Adrenal gland (tissue), 19 donors: ENCODE measurements at places on chromosomes 7 and 10. TPM values are rescaled to one million over a fixed set of nuclear protein-coding genes. Genes with fewer than 3 reads are reported as not detected.

ST8SIA6 gene
- total RNA-seq, result 1.6 TPM

DOCK4 gene
- total RNA-seq, result 37.6 TPM

GTPBP10 gene
- 18.5 TPM for total RNA-seq

HOXA3 gene
- total RNA-seq, result 3.9 TPM

SPDYE11 gene
- total RNA-seq, result not detected

EPDR1 gene
- 4.8 TPM for total RNA-seq

SLC26A3 gene
- 0.38 TPM for total RNA-seq

GRCh38 chr10:58565271-58565670 is 52.6 kb downstream of the BICC1 start:
- H3K4me3 ChIP-seq, result no peak overlapping the region
- no peak overlapping the region for H3K27ac ChIP-seq
- no peaks in the 10 kb centered on the region for H3K27me3 ChIP-seq
- H3K36me3 ChIP-seq, result no peaks in the 10 kb centered on the region
- H3K4me1 ChIP-seq, result no peaks in the 10 kb centered on the region

DNA sequence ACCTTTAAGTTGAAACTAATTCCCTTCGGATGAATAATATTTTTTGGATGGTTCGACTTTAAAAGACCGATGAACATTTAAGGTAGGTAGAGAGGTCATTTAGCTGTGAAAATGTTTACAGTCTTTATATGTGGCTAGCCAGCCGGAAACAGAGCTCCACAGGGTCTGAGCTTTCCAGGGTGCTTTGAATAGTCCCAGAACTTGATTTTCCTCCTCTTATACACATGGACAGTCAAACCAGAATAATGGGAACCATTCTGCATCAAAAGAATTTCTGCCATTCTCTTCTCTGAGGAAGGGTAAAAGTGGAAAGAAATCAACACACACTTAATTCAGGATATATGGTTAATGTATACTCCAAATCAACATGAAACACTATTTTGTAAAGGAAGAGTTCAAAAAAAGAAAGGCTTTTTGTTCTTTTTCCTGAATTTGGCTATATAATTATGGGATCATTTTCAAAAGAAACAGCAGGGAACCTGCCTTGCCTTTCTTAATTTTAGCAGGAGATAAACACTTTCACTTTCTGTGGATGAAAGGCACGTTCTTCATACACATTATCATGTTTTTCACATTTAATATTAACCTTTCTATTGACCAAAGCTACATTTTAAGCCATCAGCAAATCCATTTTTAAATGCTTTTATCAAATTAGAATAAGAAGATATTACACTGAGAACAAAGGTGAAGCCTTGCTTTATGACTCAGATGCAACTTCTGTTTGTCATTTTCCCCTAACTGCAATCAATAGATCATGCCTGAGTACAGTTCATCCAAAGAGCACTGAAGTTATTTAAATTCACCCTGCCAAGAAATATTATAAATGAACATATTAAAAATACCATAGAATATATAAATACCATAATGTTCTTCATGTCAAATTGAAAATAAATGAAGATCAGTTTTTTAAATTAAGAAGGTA is 307.3 kb downstream of the THSD7A start:
- no peak for DNase-seq
- no peaks in the 10 kb centered on the region for H3K4me1 ChIP-seq
- no peaks in the 10 kb centered on the region for H3K36me3 ChIP-seq
- no peaks in the 10 kb centered on the region for H3K27me3 ChIP-seq
- H3K4me3 ChIP-seq, result peak overlapping the region; percentile 51

DNA sequence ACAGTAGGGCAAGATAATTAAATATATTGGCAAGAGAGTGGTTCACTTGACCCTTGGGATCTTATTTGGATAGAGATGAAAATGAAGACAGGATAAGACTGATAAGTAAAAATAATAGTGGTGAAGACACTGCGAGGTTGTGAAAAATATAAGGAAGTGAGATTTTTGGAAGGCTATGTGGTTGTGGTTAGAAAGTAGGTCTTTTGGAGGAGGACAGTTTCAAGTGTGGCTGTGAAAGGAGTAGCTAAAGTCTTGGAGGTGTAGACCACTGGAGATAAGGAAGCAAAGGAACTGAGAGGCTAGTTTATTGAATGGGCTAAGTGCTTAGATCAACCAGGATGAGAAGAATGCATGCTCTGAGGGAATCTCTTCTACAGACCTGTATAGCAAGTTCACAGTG is 11.2 kb downstream of the MIOS start:
- H3K4me3 ChIP-seq, result no peak overlapping the region
- no peak for DNase-seq
- no peaks in the 10 kb centered on the region for H3K4me1 ChIP-seq
- no peaks in the 10 kb centered on the region for H3K36me3 ChIP-seq

GRCh38 chr10:3838460-3839437 is 53.7 kb upstream of the KLF6 start:
- H3K27me3 ChIP-seq, result no peaks in the 10 kb centered on the region
- DNase-seq, result no peak
- H3K4me1 ChIP-seq, result no peaks in the 10 kb centered on the region
- no peak overlapping the region for H3K27ac ChIP-seq
- H3K4me3 ChIP-seq, result no peak overlapping the region

DNA sequence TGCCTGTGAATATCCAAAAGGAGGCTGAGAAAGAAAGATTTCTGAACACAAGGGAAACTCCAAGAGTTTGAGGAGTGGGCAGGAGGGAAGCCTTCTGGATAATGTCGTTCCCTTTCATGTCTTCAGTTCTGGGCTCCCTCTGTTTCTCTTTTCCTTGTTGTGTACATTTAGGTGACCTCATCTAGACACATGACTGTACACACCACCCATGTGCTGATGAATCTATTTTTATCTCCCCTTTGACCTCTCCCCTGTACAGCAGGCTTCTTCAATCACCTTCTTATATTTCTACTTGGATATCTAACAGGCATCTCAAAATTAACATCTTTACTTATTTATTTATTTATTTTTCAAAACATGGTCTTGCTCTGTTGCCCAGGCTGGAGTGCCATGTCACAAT is 363.1 kb downstream of the GATA3 start:
- H3K27ac ChIP-seq, result no peak overlapping the region
- DNase-seq, result no peak
- H3K4me3 ChIP-seq, result no peak overlapping the region
- no peaks in the 10 kb centered on the region for H3K27me3 ChIP-seq
- no peaks in the 10 kb centered on the region for H3K36me3 ChIP-seq

DNA sequence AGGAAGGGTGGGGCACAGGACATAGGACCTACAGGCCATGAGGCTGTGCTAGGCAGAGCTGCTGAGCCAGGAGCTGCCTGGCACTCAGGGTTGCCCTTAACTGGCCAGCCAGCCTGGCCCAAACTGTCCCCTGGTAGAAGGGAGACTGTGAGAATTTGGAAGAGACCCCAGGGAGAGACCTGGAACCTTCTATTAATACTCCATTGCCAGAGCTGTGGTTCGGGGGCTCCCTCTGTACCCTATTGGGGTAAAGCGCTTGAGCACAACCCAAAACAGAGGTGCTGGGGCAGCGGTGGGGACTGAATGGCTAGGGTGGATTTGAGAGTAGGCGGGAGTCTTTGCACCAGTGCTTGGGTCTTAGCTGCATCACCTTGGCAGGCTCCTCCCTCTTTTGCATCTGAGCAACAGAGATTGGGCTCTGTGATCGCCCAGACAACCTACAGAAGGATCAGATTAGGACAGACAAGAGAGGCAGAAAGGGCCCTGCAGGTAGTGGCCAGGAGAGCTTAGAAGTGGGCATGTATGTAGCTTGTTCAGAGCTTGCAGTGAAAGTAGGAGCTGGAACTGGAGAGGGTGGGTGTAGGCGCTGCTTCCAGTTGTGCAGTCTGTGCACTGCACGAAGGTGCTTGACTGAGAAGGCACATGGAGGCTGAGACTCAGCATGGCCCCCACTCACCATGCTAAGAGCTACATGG is 53.3 kb downstream of the ADCYAP1R1 start:
- no peaks in the 10 kb centered on the region for H3K27me3 ChIP-seq
- H3K36me3 ChIP-seq, result no peaks in the 10 kb centered on the region
- no peak for DNase-seq
- no peak overlapping the region for H3K27ac ChIP-seq
- no peak overlapping the region for H3K4me3 ChIP-seq
- no peaks in the 10 kb centered on the region for H3K4me1 ChIP-seq

DNA sequence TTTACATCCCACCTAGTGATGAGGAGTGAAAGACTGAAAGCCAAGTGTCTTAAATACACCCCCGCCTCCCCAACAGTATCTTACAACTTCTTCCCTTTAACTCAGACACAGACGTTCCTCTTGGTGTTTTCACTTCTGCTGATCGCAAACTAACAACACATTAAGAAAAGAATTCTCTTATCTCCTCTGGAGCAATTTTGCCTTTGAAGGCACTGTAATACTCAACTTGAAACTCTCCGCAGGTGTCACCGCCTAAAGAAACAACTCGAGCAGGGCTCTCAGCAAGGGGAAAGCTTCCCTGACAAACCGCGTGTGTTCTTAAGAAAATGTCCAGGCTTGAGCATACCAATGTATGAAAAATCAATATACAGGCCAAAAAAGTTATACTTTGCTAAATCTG is 452 bp downstream of the SEMA3C start:
- H3K36me3 ChIP-seq, result no peaks in the 10 kb centered on the region
- no peaks in the 10 kb centered on the region for H3K4me1 ChIP-seq
- no peak overlapping the region for H3K27ac ChIP-seq
- H3K4me3 ChIP-seq, result peak overlapping the region; percentile 24

DNA sequence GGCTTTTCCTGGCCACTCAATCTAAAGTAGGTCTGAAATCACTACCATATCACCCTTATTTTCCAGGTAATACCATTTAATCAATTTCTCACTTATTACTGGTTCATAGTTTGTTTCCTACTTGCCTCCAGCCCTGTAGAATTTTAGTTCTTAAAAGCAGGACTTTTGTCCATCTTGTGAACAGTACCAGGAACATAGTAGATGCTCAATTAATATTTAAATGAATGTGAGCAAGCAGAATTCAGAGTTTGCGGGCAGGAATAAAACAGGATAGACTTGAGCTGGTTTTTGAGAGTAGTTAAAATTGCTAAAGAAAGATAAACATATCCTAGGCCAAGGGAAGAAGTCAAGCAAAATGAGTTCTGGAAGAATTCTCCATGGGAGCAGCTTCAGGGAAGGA is 77.9 kb downstream of the ANK3 start:
- no peak overlapping the region for H3K27ac ChIP-seq
- no peaks in the 10 kb centered on the region for H3K36me3 ChIP-seq
- H3K4me1 ChIP-seq, result no peaks in the 10 kb centered on the region
- no peak overlapping the region for H3K4me3 ChIP-seq

- peaks cover 30% of the 10 kb centered on the region for H3K4me1 ChIP-seq
- no peak overlapping the region for H3K4me3 ChIP-seq
- no peaks in the 10 kb centered on the region for H3K36me3 ChIP-seq
These were observed 256.0 kb downstream of the AHR start for GRCh38 chr7:17554341-17555015.

- H3K27ac ChIP-seq, result no peak overlapping the region
- H3K4me3 ChIP-seq, result no peak overlapping the region
- H3K27me3 ChIP-seq, result no peaks in the 10 kb centered on the region
These were observed 28.1 kb downstream of the UBN2 start for GRCh38 chr7:139259142-139259541.

- H3K4me1 ChIP-seq, result peaks cover 12% of the 10 kb centered on the region
- H3K27ac ChIP-seq, result no peak overlapping the region
- DNase-seq, result peak; percentile 27
- no peaks in the 10 kb centered on the region for H3K36me3 ChIP-seq
These were observed 89.3 kb downstream of the BEND7 start for GRCh38 chr10:13439313-13440184.
